ENCODE measurements at places on chromosomes 11 and 22.

DNA sequence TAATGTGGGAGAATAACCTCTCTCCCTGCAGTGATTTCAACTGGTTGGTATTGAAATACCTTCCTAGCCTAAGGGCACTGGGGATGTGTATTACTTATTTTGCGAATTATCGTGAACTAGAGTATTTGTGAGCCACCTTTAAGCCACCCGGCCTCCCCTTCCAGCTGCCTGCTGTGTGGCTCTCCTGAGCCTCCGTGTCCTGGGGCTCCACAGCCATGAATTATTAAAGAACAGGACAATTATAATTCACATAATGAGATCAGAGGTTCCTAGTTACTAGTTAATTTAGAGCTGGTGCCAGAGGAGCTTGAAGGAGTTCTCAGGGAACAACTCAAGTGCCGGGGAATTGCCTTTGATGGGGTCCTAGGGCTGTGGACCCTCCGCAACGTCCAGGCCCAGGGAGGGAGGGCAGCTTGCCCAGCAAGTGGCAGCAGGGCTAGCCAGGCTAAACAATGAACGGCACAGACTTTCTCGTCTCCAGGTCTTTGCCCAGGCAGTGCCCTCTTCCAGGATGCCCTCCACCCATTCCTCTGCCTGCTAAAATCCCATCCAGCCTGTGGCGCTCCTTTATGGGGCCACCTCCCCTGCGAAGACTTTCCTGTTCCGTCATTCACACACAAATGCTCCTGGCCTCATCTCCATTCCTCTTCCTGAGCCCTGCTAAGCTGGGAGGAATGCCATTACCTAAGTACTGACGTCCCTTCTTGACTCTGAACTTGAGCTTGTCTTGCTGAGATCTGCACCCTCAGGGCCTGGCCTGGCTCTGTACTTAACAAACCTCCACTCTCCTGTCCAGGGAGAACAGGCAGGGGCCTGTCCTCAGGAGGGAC lies 91.5 kb downstream of the RTL6 start:
- no peak for DNase-seq

DNA sequence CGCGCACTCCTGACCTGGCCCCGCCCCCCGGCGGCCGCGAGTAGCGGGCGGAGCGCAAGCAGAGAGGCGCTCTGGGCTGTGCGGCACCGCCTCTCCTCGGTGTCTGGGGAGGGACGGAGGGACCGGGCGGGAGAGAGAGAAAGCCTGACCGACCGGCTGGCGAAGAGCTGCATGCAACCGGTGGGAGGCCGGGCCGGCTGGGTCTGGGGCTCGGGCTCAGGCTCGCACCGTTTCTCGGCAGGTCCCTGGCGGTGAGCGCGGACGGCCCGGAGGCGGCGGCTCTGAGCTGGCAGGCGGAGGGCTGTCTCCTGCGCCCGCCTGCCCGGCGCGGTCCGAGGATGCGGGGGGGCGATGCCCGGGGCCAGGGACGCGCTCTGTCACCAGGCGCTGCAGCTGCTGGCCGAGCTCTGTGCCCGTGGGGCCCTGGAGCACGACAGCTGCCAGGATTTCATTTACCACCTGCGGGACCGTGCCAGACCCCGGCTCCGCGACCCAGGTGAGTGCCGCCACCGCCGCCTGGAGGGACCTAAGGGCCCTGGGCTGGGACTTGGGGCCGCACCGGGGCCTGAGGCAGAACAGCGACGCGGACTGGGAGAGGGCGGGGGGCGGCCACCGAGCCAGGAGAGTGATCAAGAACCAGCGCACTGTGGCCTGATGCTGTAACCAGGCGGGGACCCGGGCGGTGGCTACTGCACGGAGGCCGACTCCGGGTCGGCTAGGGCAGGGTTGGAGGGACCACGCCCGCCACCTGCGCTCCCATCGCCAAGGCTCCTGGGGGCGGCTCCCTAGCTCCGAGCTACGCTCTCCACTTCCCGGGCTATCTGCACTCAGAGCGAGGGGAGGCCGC lies at the start of gene SYT9:
Gene SYT9, plus strand, starts transcription at position 69 of the 847 bp plus-strand sequence. Its CDS starts 283 bp downstream, at position 352.
- DNase-seq = peak; percentile 57

DNA sequence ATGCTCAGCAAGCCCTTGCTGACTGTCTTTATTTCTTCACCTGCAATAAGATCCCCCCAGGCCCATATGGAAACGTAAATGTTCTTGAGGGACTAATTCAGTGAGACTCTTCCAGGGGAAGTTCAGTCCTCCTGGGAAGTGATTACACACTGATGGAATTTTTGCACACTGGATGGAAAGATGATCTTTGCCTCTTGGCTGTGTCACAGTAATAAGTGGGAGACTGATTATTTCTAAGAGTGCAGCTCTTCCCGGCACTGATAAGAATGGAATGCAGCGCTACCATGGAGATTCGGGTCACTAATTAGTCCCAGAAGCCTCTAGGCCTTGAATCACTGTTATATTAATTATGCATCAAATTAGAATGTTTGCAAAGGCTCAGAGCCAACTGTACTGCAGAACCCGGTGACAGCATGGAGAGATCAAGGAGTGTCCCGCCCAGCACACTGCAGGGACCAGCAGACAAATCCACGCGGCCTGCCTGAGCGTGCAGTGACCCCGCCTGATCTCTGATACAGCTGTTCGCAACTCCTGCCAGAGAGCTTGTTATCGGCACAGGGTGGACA lies 178.3 kb downstream of the SNX19 start:
- no peak for DNase-seq

DNA sequence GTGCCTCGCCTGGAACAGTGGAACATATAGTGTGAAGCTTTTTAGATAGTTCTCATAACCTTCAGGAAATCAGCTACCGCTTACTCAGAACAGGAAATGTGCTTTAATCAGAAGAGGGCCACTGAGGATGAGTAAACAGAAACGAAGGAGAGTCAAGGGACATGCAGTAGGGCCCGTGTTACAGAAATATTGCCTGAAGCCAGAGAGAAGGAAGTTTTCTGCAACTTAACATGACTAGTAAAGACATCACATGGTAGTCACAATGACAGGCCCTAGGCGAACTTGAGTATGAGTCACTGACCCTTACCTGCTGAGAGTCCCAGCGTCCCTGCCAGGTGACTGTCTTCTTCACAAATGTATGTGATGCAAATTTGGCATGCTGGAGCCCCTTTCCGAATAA lies 39.4 kb downstream of the CARD18 start:
- DNase-seq = no peak

GRCh38 chr11:27209562-27210005 lies 153.4 kb downstream of the CCDC34 start:
- DNase-seq = peak; percentile 90

- no peak for DNase-seq
Observed at GRCh38 chr11:94310191-94310875, 6.0 kb downstream of the IZUMO1R start.

DNA sequence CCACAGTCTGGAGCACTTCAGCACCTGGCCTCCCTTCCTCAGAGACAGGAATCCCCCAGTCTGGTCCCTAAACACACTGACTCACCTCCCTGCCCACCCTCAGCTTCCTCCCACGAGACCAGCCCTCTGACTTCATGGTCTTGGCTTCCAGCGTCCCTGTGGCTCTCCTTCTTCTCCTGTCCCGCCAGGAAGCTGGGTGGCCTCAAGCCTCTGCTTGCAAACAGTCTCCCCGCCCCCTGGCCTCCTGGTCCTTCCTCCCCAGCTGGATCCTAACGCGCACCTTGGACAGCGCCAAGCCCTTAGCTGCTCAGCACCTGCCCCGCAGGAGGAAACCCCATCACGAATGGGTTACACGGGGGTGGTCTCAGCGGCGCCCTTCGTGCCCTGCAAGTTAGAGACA lies 4.5 kb downstream of the NCF4 start:
- peak; percentile 13 for DNase-seq

- DNase-seq = peak; percentile 12
Observed at GRCh38 chr11:17386331-17387084, 2.0 kb downstream of the KCNJ11 start.

GRCh38 chr11:81787584-81788049 lies 946.0 kb downstream of the FAM181B start:
- no peak for DNase-seq

DNA sequence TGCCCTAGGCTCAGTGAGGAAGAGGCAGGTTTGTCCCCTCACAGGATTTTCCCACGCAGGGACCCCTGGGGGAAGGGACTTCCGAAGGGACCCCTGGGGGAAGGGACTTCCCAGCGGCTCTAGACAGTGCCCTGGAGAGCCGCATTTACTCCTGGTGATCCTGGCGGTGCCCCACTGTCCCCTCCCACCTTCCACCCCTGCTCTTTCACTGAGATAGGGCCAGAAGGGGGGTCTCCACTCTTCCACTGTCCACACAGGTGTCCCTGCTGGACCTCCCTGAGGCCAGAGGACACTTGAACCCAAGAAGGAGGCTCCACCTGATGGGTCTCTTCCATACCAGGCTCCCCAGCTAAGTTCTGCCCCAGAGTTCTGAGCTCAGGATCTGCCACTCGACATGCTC lies 1333.9 kb downstream of the BRD1 start:
- no peak for DNase-seq

DNA sequence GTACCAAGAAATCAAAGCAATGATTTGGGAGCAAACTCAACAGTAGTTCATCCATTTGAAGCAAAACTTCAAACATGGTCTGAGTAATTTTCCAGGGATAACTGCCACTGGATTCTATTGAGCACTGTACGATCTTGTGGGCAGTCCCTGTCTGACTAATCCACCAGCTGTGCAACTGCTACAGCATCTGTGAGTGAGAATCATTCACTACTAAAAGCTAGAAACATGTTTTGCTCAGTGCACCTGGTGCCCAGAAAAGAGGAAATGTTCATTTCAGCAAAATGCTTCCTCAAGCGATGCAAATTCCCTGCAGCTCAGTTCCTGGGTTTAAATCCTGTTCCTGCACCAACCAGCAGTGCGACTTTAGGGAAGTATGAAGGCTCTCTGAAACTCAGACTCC lies 1077.9 kb downstream of the DLG2 start:
- no peak for DNase-seq

Data from MG63 (cell line).